ENCODE measurements at places on chromosomes 2 and 18. TPM values are rescaled to one million over a fixed set of nuclear protein-coding genes. Genes with fewer than 3 reads are reported as not detected.

GRCh38 chr2:98445177-98445682 lies 572 bp downstream of the INPP4A start:
- DNase-seq: peak; percentile 55

GRCh38 chr2:58866040-58866439 lies 624.9 kb upstream of the FANCL start:
- DNase-seq: peak; percentile 26

- peak; percentile 34 for DNase-seq
Observed at GRCh38 chr18:59834267-59834666, 65.5 kb upstream of the PMAIP1 start.

GRCh38 chr2:64819361-64819760 lies 165.6 kb upstream of the SERTAD2 start:
- DNase-seq: no peak

DNA sequence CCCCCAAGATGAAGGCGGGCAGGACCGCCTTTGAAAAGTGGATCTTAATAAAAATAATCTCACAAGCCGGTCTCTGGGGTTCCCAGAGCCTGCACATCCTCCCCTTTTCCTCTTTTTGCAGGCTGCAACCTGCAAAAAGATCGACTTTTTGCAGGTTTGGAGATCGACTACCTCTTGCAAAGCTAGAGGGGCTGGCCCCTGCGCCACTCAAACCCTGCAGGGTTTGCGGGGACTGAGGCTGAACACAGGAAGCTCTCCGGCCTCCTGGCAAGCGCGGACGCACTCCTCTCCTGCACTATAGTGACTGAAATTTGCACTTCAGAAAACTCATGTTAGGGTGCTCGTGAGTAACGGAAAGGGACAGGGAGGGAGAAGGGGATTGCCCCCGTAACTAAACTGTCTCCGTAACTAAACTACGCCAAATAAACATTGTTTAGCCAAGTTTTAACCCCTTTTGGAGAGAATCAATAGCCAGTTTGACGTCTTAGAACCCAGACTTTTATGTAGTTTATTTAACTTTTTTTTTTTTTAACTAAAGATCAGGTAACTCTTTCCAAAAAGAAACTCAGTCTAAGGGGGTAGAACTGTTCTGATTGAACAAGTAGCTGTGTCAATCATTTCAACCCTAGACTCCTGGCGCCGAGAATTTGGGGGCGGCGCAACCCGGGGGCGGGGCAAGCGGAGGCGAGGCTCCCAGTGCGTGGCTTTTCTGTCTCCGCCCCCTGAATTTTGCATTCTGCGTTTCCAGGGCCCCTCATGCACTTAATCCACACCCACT lies 2.5 kb downstream of the IGFBP5 start:
- peak; percentile 83 for DNase-seq

GRCh38 chr2:222050981-222051380 lies 247.8 kb downstream of the PAX3 start:
- DNase-seq: no peak

GRCh38 chr2:183542606-183543005 lies 418.4 kb downstream of the NUP35 start:
- no peak for DNase-seq

GRCh38 chr18:577643-578375 lies 2.4 kb upstream of the CETN1 start:
- no peak for DNase-seq

DNA sequence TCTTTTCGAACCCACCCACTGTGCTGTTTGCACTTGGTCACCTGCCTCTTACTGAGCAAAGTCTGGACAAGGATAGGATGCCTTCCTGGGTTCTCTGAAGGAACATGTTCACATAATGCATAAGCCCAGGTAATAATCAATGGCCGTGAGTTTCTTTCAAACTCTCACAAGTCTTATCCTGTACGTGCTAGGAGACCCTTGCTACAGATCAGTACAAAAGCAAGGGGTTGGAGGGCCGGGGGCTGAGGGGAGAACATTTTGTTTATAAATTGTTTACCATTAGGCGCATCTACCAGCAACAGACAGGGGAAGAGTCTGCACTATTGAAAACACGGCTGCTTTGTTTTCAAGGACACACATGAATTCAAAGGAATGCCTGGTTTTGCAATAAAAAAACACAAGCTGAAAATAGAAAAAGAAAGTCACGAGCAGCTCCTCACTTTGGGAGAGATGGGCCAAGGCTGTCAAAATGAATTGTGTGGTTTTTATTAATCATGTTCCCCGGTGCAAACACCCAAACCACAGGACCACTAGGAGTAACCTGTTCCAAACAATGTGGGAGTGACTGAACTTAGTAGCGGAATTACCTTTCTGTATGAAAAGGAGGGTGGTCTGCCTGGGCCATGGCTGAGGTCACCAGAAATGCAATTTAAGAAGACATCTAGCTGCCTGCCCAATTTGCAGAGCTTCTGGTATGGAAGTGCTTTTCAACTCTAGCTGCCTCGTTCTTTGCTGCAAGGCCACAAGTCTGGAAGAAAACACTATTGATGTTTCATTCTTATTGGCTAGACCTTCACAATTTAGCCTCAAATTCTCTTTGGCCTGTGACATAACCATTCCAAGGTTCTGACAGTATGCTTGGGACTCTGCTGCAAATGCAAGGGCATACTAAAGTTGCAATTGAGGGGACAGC lies 73.5 kb downstream of the CCBE1 start:
- DNase-seq: no peak

DNA sequence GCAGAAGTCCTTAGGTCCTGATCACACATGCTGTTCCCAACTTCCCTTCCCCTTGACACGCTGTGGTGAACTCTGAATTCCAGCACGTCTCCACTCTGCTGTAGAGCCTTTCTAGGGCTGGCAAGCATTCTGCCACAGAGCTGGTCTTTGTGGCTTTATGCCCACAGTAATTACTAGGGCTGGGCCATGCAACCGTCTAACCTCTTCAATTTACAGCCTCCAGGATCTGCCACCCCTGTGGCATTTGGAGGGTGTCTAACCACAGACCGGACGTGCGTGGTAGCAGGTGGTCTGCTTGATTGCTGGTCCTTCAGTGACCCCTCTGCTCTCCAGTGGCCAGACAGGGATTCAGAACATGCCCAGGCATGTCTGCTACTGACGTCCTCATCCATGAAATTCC lies 43.1 kb upstream of the TGFA start:
- no peak for DNase-seq

DNA sequence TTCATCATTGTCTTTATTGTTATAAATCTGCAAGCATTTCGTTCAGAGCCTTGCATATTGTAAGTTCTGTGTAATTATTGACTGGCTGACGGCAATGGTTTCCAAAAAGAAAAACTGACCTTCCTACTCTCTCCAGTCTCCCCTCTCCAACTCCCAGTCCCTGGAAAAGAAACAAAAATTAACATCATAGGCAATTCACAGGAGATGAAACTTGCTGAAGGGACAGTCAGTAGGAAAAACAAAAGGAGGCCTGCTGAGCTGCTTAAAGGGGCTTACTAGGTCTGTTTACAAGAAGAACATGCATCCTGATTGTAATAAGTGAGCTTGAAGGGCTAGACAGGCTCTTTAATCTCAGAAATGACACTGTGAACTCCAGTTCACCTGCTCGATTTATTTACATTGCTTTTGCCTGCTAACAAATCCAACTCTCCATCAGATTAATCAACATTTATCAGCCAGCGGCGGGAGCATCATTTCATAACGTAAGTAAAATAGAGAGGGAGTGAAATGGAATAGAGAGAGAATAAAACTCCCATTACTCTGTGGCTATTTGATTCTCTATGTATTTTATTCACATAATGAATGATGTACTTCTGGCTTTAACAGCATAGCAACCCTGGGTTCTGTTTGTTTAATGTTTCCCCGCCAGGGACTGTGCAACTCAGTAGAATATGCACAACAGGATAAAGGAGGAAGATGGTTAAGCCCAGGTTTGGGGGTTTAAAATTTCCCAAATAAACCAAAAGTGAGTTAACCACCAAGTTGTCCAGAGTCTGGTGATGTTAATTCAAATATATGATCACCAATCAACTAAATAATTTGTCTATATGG lies 256.7 kb upstream of the SETBP1 start:
- no peak for DNase-seq

YWHAQ gene
- 207 TPM for total RNA-seq

BOLL gene
- total RNA-seq: 0.10 TPM

UGT1A10 gene
- not detected for total RNA-seq

ARHGEF4 gene
- 1.7 TPM for total RNA-seq

CHRNG gene
- total RNA-seq: not detected

RESP18 gene
- not detected for total RNA-seq

SLC38A11 gene
- not detected for total RNA-seq

PRPF40A gene
- total RNA-seq: 127 TPM

Measured in activated T-cell treated with anti-CD3 and anti-CD28 coated beads, Interleukin-2, amount 50 U/mL, for 72 hours (primary cell).